Activated CD8-positive, alpha-beta memory T cell treated with anti-CD3 and anti-CD28 coated beads for 4 hours (primary cell): ENCODE measurements at places on chromosomes 11 and 22.

GRCh38 chr11:30351061-30351460 is 28.2 kb downstream of the ARL14EP start:
- DNase-seq = no peak

GRCh38 chr22:27045103-27045947 is 387.9 kb downstream of the MIAT start:
- no peak for DNase-seq

DNA sequence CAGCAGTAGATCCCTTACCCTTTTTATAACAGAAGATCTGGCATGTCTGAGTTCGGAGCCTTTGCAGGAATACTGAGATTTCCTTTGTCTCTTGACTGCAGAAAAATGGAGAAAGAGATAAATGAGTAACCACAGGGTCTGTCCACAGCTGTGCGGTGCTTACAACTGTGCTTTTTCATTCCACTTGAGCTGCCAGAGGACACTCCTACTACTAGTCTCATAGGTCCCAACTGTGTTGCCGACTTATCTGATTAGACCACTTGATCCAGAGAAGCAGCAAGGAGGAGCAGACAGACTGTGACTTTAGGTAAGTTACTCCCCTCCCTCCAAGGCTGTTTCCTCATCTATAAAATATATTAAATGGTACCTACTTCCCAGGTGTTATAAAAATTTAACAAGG is 17.5 kb downstream of the FAM227A start:
- no peak for DNase-seq

DNA sequence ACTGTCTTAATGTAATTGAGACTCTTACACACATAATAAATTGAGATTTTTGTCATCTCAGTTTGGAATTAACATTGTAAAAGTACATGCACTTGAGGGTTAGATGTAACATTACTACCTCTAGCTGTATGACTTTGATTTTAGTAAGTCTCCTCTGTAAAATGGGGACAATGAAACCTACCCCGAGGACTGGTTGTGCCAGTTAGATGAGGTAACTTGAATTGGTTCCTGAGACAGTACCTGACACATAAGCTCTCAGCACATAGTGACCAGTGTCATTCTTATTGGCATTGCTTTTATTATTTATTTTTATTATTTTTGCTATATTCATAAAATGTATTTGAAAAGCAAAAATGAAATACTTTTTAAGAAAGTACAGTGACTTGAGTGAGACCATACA is 114.8 kb downstream of the TEAD1 start:
- DNase-seq = no peak

- DNase-seq = peak; percentile 28
Observed at GRCh38 chr11:832529-833113, at the start of gene CD151. TSS of gene CD151 (plus strand) at chr11:832952. CDS start at chr11:836070, 3,118 bp downstream.

- DNase-seq = no peak
Observed at GRCh38 chr11:83437939-83438338, 151.8 kb upstream of the CCDC90B start.

DNA sequence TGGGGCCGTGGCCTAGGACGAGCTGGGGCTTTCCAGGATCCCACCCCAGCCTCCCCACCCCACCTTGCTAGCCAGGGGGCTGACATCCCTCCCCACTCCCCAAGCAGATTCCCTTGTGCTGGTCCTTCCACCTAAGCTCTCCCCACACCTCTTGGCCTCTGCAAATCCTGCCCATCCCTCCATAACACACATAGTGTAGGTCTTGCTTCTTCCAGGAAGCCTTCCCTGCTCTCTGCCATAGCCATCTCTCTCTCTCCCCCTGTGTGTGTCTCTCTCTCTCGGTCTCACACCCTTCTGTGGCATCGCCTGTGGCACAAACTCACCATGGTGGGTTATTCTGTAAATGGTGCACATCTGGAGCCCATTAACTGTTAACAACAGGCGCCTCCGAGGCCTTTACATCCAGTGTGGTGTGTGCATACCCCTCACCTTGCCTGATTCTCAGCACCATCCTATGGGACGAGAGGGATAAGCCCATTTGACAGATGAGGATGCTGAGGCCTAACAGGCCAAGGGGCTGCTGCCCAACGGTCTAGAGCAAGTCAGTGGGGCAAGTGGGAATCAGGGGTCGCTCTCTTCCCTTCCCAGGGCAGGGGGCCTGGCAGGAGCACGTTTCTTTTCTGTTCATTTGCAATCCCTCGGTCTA is 22.2 kb upstream of the PICK1 start:
- no peak for DNase-seq

DNA sequence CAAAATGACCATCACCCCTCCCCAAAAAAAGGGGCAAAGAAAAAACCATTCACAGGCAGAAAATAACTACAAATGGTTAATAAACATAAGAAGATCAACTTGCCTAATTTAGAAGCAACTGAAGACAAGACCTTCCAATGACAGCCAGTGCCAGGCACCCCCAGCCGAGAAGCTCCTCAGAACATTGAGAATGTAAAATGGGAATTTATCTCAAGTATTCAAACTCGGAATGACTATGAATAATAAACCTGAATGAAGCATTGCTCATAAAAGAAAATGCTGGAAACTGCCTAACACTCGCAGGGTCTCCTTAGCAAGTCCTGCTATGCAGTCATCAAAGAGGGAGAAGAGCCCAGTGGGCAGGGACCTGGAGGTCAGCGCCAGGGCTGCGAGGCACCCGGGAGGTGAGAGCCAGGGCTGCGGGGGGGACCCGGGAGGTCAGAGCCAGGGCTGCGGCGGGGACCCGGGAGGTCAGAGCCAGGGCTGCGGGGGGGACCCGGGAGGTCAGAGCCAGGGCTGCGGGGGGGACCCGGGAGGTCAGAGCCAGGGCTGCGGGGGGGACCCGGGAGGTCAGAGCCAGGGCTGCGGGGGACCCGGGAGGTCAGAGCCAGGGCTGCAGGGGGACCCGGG is 23.2 kb upstream of the MOB2 start:
- no peak for DNase-seq

DNA sequence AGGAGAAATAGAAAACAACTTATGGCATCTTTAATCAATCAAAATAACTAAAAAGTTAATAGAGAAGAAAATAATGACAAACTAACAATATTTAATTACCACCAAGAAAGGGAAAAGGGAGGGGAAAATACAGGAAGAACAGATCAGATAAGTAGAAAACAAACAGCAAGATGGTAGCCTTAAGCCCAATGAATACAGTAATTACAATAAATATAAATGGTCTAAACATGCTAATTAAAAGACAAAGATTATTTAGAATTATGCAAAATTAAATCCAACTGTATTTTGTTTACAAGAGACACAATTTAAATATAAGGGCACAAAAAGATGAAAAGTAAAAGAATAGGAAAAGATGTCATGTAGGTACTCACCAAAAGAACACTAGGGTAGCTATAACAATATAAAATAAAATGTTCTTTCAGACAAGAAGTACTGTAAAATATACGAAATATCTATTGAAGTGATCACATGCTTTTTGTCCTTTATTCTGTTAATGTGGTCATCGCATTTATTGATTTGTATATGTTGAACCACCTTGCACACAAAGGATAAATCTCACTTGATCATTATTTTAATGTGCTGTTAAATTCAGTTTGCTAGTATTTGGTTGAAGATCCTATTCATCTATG is 14.0 kb downstream of the C11orf65 start:
- DNase-seq = no peak
